ENCODE measurements at places on chromosomes 3 and 15.

DNA sequence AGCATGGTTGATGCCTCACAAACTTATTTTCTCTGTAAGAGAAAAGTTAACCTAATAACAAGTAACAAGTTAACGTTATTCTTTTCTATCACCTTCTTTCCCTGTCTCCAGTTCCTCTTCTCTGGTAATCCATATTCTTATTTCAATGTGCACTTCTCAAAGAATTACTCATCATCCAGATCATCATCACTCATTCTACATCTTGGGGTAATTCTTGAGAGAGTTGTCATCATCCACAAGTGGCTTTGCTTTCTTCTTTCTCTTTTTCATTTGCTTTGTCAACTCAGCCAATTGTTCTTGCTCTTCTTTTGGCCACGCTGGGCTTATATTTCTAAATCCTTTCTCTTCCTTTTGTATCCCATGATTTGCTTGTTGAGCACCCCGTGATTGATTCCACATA is 20.8 kb upstream of the RNF111 start:
- DNase-seq, result peak; percentile 61

DNA sequence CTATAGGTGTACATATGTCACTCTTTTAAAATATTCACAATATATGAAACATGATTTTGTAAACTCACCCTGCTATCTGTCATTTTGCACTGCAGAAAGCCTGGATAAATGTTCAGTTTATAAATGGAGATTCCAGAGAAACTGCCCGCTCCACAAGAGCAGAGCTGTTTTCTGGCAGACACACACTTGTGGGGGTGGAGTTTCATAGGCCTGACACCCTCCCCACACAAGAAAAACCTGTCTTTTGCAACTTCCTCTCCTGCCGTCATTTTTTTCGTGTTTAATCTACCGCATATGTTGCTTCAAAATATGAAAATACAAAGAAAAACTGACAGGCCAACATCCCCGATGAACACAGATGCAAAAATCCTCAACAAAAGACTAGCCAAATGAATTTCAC is 479.0 kb downstream of the GABRG3 start:
- no peak for DNase-seq

GRCh38 chr15:84831028-84831427 is 13.9 kb downstream of the ALPK3 start:
- no peak for DNase-seq

DNA sequence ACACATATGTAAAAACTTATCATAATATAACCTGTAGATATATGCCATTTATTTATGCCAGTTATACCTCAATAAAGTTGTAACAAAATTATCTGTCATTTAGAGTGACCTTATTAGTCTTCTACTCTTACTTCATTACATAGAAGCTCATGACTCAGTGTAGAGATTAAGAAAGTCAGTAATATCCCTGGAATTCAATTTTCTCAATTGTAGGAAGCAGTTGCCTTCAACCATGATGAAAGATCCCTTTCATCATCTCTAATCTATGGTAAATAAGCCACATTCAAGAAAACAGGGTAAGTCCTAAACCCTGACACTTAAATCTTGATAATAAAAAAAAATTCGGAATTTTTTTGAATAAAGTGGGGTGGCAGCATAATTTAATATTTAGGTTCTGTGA is 216.5 kb upstream of the PEX5L start:
- no peak for DNase-seq

DNA sequence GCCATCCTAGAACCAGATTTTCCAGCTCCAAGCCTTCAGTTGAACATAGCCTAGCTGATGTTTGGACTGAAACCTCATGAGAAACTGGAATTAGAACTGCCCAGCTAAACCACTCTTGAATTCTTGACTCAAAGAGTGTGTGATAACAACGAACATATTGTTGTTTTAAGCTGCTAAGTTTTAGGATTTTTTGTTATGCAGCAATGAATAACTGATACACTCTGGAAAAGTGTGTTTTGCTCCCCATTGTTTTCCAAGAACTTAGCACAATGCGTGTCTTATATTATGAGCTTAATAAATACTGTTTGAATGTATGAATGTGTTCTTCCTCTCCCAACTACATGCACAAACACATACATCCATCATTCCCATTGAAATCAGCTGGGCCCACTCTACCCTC is 379.6 kb downstream of the EDEM1 start:
- DNase-seq, result no peak

DNA sequence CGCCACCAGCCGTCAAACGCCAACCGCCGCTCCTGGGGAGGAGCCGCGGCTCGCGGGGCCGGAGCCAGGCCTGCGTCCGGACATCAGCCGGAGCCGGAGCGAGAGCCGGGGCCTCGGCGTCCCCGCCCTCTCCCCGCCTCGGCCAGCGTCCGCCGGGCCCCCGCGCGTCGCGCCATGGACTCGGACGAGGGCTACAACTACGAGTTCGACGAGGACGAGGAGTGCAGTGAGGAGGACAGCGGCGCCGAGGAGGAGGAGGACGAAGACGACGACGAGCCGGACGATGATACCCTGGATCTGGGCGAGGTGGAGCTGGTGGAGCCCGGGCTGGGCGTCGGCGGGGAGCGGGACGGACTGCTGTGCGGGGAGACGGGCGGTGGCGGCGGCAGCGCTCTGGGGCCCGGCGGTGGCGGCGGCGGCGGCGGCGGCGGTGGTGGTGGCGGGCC is 359 bp downstream of the ARIH1 start:
- no peak for DNase-seq

DNA sequence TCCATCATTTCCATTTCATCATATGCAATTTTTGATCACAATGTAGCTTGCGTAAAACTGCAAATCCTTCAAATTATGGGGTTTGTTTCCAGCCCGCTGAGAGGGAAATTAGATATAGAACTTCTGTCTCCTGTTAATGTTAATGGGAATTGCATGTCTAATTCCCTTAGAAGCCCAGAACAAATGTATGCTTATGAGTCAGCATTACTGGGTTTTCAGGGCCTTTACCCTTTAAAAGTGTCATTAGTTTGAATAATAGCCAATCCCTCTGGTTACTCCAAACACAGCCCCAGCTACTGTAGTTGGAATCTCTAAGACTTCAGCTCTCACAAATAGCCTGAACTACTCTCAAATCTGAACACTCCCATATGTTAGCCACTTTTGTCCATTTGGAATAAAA is 439.4 kb downstream of the C3orf38 start:
- DNase-seq, result no peak

- DNase-seq, result no peak
Observed at GRCh38 chr15:40739047-40739446, 16.0 kb downstream of the RMDN3 start.

DNA sequence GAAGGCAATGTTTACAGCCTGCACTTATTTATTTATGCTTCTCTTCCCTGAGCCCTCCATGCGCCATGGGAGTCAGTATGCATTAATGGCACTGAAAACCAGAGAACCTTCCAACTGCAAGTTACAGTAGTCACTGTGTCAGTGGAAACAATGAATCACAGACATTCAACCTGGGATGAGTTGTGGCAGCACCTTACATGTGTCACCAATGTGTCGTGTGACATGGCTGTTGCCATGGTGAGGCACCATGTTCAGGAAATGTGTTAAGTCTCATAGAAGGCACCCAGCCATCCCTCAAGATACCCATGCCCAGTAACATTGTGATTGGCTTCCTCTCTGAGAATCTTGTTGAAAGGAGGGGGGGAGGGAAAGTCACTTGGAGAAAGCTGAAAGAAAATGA is 105.0 kb downstream of the FOXP1 start:
- DNase-seq, result peak; percentile 78

- no peak for DNase-seq
Observed at GRCh38 chr3:166531730-166532129, 694.5 kb upstream of the BCHE start.

DNA sequence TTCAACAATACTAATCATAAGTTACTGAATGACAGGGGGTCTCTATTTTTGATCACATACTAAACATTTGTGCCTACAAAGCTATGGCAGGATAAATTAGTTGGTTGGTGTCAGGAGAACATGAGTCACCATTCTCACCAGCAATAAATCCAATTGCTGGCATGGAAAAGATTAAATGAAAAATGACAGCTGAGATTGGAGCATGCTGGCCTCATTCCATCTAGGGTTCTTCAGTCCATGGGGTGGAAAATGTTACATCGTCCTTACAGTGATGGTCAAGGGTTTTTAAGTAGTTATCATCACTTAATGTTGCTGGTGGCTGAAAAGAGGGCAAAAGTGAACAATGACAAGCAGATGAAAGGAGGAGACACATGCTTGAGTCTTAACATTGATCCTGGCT is 180.1 kb upstream of the BCL6 start:
- DNase-seq, result no peak

DNA sequence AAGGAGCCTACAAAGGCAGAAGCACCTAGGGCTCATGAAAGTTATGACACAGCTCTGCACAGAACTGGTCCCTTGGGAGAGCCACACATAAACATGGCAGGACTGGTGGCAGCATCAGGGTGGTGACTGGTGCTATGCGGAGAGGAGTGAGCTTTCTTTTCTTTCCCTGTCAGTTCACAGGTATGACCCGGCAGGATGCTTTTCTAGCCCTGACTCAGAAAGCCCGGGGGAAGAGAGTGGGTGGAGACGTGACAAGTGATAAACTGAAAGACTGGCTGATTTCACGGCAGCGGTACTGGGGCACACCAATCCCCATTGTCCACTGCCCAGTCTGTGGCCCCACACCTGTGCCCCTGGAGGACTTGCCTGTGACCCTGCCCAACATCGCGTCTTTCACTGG is 103.0 kb downstream of the LARS2 start:
- DNase-seq, result no peak

DNA sequence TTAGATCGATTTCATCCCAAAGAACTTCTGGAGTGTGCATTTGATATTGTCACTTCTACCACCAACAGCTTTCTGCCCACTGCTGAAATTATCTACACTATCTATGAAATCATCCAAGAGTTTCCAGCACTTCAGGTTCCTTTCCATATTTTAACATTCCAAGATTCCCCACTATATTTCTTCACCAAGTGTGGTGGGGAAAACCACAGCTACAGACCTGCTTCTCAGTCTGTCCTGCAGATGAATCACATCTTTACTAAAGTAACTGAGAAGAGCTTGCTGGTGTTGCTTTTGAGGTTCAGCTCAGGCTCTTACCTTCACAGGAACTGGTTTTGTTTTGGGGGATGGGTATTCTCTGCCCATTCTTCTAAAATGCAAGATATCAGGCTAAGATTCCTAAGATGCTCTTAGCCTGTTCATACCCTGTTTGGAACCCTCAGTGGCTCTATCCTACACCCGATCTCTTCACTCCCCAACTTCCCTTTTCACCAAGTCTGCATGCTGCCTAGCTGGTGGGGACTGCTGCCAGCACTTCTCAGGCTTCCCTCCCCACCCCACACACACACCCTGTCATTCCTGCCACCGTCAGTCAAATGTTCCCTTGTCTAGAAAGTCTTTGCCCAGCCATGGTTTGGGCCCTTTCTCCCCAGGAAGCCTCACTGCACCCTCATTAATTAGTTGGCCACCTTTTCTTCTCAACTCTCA is 30.8 kb downstream of the SRP14 start:
- no peak for DNase-seq

GRCh38 chr3:1987980-1988379 is 110.7 kb upstream of the CNTN4 start:
- peak; percentile 56 for DNase-seq

DNA sequence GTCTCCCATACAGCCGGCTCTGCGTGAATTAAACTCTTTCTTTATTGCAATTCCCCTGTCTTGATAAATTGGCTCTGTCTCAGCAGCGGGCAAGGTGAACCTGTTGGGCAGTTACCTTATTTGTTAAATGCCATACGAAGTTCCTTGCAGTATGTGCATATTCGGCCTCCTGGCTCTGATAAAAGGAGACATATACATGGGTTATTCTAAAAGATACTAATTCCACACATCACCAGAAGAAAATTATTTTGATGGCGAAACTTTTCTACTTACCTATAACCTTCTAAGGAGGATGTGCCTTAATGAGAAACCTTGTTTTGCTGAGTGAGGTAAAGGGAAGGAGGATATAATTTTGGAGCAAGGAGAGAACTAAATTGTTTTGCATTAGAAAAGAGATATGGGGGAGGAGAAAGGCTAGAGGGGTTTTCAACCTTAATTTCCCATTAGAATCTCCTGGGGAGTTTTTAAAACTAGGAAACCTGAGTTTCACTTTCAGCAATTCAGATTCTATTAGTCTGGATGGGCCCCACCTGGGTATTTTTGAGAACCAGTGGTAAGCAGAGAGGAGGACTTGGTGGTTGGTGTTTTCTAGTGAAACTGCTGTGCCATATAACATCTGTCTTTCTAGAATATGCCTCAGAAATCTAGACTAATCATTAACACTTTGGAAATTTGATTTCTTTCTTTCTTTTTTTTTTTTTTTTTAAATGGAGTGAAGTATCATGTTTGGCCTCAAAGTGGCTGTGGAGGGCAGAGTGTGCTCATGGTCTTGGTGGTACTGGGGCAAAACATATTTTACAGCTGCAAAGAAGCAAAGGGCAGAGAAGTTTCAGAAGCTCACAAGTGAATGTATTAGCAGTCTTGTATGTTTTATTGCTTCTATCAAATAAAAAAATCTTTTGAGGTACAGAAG is 23.0 kb downstream of the NANOGP8 start:
- no peak for DNase-seq

GRCh38 chr3:151276038-151276686 is 2.2 kb downstream of the P2RY14 start:
- DNase-seq, result no peak

DNA sequence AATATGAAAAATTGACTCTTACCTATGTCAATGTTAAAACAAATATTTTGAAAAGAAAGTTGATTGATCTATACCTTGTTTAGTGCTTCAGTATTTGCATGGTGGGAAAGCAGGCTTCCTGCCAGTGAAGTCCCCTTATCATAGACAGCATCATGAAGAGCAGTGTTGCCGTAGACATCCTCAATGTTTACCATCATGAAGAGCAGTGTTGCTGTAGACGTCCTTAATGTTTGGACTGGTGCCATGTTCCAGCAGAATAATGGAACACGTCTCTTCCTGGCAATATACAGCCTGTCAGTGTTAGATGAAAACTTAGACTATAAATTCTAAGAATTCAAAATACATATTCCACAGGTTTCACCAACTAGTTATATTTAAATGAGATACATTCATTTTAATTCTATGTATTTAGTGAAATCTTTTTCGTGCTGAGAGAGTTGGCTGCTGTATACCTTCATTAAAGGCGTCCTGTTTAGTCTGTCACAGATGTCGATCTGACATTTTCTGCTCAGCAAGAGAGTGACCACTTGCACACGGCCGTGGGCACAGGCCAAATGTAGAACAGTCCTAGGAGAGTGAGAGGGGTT is 116.8 kb downstream of the LMLN start:
- DNase-seq, result no peak

DNA sequence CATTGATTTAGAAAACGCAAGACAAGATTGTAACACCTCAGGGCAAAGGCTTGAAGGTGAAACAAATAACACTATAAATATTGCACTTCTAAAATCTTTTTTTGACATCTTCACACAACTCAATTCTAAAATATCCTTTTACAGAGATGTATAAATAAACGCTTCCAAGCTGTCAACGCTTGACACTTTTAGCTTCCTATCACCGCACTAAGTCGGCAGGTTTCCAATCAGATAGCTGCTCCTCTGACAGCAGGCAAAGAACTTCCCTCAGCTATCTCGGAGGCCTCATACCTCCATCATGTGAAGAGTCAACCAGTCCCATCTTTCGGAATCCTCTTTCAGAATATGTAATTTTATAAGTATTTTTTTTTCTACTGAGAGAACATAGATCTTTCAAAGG is 71.0 kb downstream of the PCOLCE2 start:
- no peak for DNase-seq

- no peak for DNase-seq
Observed at GRCh38 chr3:176041812-176042211, 1155.5 kb downstream of the TBL1XR1 start.

GRCh38 chr15:67808821-67809220 is 16.5 kb upstream of the SKOR1 start:
- no peak for DNase-seq

All from RKO (cell line).